ENCODE measurements at places on chromosomes 6 and 20.

DNA sequence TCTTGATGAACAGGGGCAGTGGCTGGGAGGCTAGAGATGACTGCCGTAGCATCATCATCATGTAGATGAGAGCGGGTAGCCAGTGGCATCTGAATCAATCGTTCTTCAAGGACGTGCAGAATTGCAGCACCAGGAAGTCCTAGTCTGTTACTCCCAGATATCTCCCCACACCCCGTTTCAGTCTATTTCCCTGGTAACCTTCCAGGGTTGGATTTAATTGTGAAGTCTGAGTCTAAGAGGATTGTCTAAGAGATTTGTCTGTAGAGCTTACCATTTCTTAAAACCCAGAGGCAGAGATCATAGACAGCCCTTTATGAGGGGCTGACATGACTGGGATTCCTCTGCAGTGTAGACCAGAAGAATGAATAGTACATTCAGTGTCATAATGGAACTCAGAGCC lies 16.6 kb upstream of the CD83 start:
- no peak for DNase-seq

- DNase-seq: no peak
These were observed 111.1 kb downstream of the UST start for GRCh38 chr6:148857798-148858390.

DNA sequence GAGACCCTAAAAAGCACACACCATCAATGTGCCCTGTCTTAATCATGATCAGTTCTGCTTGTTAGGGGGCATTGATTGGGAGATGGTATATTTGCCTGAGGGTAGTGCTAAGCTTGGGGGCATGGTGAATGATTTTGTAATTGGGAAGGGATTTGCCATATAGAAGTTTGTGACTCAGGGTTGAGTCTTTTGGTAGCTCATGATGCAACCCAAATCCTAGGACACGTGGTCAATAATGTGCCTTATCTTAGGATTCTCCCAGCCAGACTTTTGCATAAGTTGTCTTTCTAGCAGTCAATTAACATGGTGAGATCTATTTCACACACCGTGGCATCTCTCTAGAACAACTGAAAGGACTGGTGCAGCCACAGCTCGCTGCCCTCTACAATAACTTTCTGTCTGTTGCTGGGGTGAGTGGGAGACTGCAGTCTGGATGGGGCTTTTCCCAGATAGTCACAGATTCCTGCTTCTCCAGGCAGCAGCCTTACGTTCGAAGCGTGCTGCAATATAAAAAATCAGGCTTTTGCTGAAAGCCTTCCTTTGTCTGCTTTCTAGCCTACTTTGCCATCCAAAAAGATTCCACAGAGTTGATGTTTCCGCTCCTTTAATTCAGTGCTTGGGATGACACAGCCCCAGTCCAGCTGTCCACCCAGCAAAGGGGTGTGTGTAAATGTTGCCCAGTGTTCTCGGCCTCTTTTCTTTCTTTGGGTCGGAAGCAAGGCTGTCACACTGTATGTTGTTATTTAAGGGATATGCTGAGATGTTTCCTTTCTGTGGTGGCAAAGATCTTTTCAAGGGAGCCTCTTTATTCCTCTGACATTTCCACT lies 58.9 kb downstream of the ID4 start:
- no peak for DNase-seq

DNA sequence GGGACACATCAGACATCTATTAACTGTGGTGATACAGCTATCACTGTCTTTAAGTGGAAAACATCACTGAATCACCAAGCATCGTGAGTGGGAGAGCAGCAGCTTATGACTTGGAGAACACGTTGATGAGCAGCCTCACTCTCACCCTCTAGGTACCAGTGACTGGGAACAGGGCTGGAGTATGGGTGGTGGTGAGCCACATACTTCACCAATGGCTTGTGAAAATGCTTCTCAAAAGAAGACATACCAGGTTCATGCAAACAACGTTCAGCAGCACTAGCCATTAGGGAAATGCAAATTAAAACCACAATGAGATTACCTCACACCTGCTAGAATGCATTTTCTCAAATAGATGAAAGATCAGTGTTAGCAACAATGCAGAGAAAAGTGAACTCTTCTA lies 25.3 kb downstream of the SNX5 start:
- DNase-seq: no peak

DNA sequence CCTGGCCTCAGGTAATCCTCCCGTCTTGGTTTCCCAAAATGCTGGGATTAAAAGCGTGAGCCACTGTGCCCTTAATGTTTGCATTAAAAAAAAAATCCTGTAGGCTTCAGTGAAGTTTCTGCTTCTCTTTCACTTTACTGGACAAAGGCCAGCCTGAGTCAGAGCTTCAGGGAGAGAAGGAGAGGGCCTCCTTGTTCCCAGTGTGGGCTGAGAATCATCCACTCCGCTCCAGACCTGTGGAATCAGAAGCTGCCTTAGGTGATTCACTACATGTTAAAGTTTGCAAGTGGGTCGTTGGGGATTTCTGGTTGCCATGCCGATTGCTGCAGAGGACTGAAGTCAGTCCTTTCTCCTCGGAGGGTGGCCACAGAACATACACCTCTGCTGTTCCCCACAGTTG lies 113.3 kb upstream of the EEF1E1 start:
- DNase-seq: no peak

- DNase-seq: no peak
These were observed 550.5 kb downstream of the MMUT start for GRCh38 chr6:48912503-48912902.

DNA sequence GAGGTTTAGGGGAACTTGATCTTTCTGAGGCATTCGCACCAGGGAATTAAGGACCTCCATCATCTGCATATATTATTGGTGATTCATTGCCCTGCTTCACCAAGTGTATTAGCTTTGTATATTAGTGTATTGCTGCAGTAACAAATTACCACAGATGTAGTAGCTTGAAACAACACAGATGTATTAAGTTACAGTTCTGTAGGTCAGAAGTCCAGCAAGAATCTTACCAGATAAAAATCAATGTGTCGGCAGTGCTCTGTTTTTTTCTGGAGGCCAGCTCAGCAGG lies 65.8 kb downstream of the HMGN3 start:
- no peak for DNase-seq

GRCh38 chr6:69936674-69937363 lies 70.5 kb downstream of the COL19A1 start:
- DNase-seq: no peak

GRCh38 chr6:31579546-31580437 lies 2.4 kb downstream of the LTB start:
- DNase-seq: no peak

GRCh38 chr6:157049133-157049532 lies 272.0 kb downstream of the ARID1B start:
- DNase-seq: no peak

DNA sequence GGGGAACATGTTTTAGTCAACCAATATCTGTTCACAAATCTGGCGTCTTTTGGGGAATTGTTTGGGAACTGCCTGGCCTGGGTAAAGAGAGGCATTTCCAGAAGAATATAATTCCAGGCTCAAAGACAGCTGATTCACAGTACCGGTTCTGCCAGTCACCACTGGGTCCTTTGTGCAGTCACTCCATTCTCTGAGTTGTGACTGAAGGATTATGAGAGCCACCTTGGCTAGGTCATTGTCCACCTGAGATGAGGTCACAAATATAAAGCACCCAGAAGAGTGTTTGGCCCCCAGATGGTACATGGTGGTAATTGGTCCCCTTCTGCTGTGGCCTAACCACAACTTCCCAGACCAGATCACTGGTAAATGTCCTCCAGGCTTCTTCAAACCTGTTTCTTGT lies 121.0 kb upstream of the SPACA1 start:
- DNase-seq: no peak

DNA sequence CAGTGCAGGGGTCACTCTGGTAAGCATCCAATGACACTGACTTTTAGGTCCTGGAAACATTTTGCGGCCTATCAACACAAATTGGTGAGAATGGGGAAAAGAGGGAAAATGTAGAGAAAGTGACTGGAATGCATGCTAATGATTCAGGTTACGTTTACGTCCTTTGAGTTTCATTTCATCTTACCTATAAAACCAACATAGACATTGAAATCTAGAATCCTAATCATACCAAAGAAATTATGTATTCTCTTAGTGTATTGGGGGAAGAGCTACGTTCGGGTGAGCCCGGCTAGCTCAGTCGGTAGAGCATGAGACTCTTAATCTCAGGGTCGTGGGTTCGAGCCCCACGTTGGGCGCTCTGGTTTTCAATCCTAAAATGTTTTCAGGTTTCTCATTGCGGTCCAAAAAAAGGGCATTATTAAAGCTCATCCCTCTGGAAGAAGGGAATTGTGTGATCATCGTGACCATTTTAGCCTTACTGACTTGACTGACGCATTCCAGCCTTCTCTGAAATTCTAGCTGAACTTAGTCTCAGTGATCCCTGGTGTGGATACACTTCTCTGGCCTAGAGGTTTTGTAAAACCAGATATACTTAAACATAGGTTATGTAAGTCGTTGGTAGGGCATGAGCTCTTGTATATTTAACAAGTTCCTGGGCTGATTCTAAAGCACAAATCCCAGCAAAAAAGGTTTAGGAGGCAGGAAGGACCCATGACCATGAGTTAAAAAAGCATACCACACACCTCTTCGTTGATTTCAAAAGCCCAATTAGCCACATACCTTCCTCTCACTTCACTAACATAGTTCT lies 18.3 kb downstream of the HMGN4 start:
- DNase-seq: no peak

DNA sequence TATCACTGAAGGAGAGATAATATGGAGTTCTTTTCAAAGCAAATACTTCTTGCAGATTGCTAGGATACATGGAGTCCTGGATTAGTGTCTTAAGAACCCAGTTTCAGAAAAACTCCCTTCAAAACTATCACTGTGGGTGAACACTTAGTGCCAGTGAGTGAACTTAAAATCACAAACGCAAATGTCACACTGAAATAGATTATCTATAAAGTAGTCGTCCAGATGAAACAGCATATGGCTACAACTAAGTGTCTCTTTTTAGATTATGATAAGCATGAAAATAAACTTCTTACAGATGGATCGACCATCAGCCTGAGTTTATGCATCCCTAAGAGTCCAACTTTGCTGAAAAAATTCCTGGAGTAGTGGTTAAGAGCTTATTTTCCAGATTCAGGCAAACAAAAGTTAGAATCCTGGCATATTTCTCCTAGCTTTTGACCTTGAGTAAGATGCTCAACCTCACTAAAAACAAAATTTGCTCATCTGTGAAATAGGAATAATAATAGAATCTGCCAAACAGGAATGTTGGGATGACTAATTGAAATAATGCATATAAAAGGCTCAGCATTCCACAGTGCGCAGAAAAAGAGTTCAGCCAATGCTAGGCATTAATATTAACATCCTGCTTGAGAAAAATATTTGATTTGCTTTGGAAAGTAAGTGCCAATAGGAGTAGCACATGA lies 70.4 kb downstream of the DOK5 start:
- DNase-seq: no peak

GRCh38 chr20:44460795-44461141 lies 14.9 kb upstream of the TTPAL start:
- no peak for DNase-seq

GRCh38 chr6:133774356-133774755 lies 114.6 kb upstream of the TCF21 start:
- no peak for DNase-seq

GRCh38 chr6:67897998-67898607 lies 737.0 kb upstream of the ADGRB3 start:
- no peak for DNase-seq

- no peak for DNase-seq
These were observed 101.4 kb downstream of the TNFAIP3 start for GRCh38 chr6:137968455-137968804.

GRCh38 chr6:42250274-42250931 lies 32.7 kb upstream of the MRPS10 start:
- no peak for DNase-seq

- DNase-seq: no peak
These were observed 39.7 kb downstream of the KCNS1 start for GRCh38 chr20:45061244-45061643.

GRCh38 chr6:46175446-46175845 lies 4.7 kb upstream of the ENPP5 start:
- DNase-seq: no peak

- DNase-seq: no peak
These were observed 29.0 kb downstream of the RNASET2 start for GRCh38 chr6:166927240-166927934.

- DNase-seq: no peak
These were observed 134.9 kb downstream of the SLC23A2 start for GRCh38 chr20:4866429-4866828.

- no peak for DNase-seq
These were observed 21.0 kb downstream of the CEP43 start for GRCh38 chr6:167020206-167020605.

DNA sequence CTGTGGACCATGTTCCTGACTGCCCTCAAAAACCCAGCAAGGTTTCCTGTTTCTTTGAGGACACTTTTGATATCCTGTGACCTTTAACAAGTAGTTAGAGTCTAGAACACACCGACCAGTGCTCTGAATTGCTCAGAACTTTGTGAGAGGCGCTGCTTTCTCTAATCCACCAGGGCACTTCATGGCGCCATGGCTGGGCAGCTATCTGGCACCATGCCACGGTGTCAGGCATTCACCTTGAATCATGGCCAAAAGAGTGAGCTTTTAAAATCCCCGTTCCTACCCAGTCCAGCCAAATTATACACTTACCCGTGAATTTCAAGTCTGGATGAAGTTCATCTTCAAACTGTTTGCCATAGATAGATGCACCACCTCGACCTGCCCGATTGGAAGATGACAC lies 17.0 kb upstream of the CPNE5 start:
- no peak for DNase-seq

DNA sequence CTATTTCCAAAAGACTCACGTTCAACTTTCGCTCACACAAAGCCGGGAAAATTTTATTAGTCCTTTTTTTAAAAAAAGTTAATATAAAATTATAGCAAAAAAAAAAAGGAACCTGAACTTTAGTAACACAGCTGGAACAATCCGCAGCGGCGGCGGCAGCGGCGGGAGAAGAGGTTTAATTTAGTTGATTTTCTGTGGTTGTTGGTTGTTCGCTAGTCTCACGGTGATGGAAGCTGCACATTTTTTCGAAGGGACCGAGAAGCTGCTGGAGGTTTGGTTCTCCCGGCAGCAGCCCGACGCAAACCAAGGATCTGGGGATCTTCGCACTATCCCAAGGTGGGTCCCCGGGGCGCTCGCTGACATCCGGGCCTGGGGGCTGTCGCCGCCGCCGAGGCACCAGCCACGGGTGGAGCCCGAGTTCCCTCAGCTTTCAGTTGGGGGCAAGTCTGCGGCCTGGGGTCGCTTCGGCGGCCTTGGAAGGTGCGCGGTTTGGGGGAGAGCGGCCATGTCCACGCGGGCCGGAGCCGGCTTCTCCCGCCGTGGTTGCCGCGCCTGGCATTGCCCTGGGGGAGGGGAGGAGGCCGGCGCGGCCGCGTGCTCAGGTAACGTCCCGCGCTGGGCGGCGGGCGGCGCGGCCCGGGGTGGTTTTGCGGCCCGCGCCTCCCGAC lies 429 bp downstream of the AMD1 start:
- DNase-seq: peak; percentile 43
